Naive thymus-derived CD8-positive, alpha-beta T cell (primary cell): ENCODE measurements at places on chromosomes 5 and 9. TPM values are rescaled to one million over a fixed set of nuclear protein-coding genes. Genes with fewer than 3 reads are reported as not detected.

Gene LPAR1
- not detected for total RNA-seq

Gene TLX3
- total RNA-seq = not detected

Gene GFI1B
- not detected for total RNA-seq

Gene CDX1
- total RNA-seq = not detected

- no peak for DNase-seq
Observed at GRCh38 chr5:151147033-151147432, 10.5 kb downstream of the ANXA6 start.

DNA sequence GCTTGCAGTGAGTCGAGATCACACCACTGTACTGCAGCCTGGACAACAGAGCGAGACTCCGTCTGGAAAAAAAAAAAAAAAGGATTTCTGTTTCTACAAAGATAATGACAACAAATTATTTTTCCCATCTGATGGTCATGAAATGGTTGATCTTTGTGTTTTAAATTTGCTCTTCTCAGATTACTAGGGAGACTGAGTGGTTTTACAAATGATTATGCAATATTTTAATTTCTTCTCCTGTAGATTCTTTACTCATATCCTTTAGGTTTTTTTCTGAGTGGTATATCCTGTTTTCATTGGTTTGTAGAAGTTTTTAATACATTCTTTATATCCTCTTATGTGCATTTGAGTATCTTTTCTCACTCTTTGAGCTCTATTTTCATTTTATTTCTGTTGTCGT is 20.6 kb upstream of the AUH start:
- DNase-seq = no peak

GRCh38 chr9:33318225-33318624 is 27.9 kb downstream of the NFX1 start:
- no peak for DNase-seq

DNA sequence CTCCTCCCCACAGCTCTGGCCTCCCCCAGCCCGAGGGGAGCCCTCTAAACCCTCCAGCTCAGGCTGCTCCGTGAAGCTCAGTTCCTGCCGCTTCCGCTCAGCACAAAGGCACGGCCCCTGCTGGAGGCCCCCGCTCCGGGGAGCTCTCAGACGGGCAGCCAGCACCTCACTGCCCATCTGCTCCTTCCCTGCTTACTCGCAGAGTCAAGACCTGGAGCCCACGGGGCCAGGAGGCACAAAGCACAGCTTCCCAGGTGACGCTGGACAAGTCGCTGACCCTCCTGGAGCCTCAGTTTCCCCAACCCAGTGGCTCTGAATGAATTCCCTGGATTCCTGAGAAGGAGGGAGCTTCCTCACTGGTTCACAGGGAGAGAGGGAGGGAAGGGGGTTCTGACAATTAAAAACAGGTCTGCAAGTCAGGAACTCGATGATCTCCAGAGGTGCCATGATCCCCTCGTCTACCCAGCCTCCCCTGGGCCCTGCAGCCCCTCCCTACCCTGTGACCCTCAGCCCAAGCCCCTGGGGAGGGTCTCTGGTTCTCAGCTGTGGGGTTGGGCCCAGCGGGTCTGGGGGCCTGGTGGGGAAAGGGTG is 36.2 kb downstream of the VAV2 start:
- no peak for DNase-seq

GRCh38 chr5:129135633-129136032 is 41.1 kb downstream of the ISOC1 start:
- DNase-seq = no peak

GRCh38 chr9:1879501-1879900 is 135.6 kb upstream of the SMARCA2 start:
- no peak for DNase-seq

- no peak for DNase-seq
Observed at GRCh38 chr5:142845402-142845921, 75.3 kb downstream of the ARHGAP26 start.

DNA sequence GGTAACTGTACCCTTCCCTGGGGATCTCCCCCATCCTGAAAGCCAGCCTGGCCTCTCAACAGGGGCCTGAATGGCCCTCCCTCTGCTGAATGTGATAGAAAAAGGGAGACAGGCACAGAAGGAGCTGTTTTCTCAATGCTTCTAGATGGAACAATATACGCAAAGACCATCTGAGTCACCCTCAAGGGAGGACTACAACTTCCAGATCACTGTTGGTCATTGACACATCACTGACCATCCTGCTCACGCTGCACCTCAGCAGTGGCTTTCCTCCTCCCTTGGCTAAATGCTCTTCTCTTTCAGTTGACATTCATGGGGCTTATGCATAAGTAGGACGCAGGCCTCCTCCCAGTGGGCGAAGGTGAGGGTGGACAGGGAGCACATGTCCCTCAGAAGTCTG is 112.2 kb upstream of the SHB start:
- DNase-seq = no peak

- DNase-seq = no peak
Observed at GRCh38 chr5:56358703-56359681, 125.9 kb upstream of the ANKRD55 start.
